Osteoblast (primary cell): ENCODE measurements at places on chromosomes 11 and 22.

- H3K4me1 ChIP-seq: peaks cover 20% of the 10 kb centered on the region
- H3K4me3 ChIP-seq: no peak overlapping the region
- no peak overlapping the region for H3K27ac ChIP-seq
- no peaks in the 10 kb centered on the region for H3K27me3 ChIP-seq
Observed at GRCh38 chr11:121244884-121245283, 47.7 kb upstream of the SC5D start.

- DNase-seq: no peak
- H3K27me3 ChIP-seq: no peaks in the 10 kb centered on the region
- no peak overlapping the region for H3K27ac ChIP-seq
- no peaks in the 10 kb centered on the region for H3K4me1 ChIP-seq
- no peaks in the 10 kb centered on the region for H3K36me3 ChIP-seq
- H3K4me3 ChIP-seq: no peak overlapping the region
Observed at GRCh38 chr22:47622541-47622940, 860.1 kb downstream of the TBC1D22A start.

- H3K27ac ChIP-seq: peak overlapping the region; percentile 61
- no peak overlapping the region for H3K4me3 ChIP-seq
- H3K36me3 ChIP-seq: no peaks in the 10 kb centered on the region
Observed at GRCh38 chr11:8826901-8827560, 84.0 kb upstream of the AKIP1 start.

DNA sequence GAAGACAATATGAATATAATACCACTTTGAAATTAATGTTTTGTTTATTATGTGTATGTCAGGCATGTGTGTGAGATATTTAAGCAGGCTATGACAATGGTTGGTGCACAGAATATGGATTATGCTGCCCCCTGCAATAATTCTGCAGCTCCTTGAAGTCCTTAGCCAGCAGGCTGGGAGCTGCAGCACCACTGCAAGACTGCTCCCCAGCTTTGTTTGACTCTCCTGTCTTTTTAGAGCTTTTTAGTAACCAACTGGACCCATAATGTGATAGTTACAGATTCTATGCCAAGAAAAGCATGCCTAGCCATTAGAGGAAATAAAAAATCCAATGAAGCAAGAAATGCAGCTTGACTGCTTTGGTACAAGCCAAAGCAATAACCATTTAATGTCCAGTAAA, 535.1 kb downstream of the TMEM135 start:
- no peak overlapping the region for H3K27ac ChIP-seq
- H3K36me3 ChIP-seq: no peaks in the 10 kb centered on the region
- no peak overlapping the region for H3K4me3 ChIP-seq
- H3K27me3 ChIP-seq: no peaks in the 10 kb centered on the region
- no peak for DNase-seq

- peak; percentile 83 for DNase-seq
- H3K27me3 ChIP-seq: peaks cover 40% of the 10 kb centered on the region
- H3K36me3 ChIP-seq: no peaks in the 10 kb centered on the region
- H3K4me3 ChIP-seq: no peak overlapping the region
Observed at GRCh38 chr11:2792381-2793250, 92.8 kb upstream of the KCNQ1OT1 start.

DNA sequence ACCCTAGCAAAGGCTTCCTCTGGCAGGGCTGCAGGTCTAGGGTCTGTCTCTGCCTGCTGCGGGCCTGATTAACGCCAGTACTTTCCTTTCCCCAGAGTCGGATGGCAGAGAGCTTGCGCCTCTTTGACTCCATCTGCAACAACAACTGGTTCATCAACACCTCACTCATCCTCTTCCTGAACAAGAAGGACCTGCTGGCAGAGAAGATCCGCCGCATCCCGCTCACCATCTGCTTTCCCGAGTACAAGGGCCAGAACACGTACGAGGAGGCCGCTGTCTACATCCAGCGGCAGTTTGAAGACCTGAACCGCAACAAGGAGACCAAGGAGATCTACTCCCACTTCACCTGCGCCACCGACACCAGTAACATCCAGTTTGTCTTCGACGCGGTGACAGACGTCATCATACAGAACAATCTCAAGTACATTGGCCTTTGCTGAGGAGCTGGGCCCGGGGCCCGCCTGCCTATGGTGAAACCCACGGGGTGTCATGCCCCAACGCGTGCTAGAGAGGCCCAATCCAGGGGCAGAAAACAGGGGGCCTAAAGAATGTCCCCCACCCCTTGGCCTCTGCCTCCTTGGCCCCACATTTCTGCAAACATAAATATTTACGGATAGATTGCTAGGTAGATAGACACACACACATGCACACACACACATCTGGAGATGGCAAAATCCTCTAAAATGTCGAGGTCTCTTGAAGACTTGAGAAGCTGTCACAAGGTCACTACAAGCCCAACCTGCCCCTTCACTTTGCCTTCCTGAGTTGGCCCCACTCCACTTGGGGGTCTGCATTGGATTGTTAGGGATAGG, 18.6 kb downstream of the RSPH14 start:
- no peaks in the 10 kb centered on the region for H3K4me1 ChIP-seq
- H3K4me3 ChIP-seq: no peak overlapping the region
- DNase-seq: no peak

DNA sequence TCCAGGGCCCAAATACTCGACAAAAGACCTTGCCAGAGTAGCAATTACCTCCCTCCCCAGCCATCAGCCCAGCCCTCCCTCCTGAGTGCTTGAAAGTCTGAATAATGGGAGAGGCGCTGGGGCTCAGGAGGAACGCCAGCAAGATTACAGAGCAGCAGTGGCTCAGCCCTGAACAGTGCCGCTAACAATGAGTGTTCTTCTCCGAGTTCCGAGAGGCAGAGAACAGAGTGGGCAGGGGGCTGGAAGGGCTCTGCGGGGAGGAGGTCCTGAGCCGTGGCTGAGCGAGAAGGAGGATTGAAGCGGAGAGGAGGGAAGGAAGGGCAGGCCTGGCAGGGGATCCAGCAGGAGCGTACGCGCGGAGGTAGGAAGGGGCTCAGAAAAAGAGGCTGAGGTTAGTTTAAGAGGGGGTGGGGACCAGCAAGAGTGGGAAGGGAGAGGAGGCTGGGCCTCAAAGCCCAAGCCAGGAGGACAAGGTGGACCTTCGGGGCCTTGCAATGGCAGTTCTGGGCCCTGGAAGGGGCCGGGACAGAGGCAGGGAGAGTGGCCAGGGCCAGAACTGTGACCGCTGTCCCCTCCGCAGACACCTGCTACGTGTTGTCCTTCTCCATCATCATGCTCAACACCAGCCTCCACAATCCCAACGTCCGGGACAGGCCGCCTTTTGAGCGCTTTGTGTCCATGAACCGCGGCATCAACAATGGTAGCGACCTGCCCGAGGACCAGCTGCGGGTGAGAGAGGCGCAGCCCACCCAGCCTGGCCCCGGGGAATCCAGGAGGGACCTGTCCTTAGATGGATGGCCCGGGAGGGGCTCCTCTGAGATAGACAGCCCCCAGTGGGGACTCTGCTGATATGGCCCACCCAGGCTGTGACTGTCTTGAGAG, 20.6 kb downstream of the CYTH4 start:
- DNase-seq: peak; percentile 48
- H3K4me3 ChIP-seq: no peak overlapping the region

DNA sequence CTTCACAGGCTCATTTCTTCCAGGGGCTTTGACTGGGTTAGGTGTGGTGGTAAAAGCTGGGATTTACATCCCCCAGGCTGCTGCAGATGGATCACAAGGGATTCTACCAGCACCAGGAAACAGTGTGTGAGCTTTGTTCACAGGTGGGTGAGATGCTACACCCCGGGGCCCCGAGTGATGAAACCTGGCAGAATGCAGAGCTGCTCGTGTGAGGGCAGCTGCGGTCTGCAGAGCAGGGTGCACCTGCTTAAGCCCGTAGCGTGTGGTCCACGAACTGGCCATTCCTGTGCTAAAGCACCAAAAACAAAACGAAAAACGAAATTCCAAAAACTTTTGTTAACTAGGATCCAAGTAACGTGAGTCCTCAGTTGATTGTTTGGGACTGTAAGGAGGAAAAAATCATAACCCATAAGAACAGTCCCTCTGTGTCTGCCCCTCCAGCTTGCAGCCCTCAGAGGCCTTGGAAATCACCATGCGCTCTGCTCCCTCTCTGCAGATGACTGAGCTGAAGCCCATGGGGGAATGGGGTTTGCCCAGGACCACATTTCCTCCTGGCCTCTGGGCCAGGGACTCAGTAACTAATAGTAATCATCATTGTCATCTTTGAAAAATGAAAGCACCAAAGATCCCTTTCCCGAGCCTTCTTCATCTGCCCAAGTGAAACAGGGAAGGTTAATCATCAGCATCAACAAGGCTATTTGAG, 24.6 kb downstream of the ELF5 start:
- peaks cover 8% of the 10 kb centered on the region for H3K27me3 ChIP-seq
- peaks cover 7% of the 10 kb centered on the region for H3K4me1 ChIP-seq

DNA sequence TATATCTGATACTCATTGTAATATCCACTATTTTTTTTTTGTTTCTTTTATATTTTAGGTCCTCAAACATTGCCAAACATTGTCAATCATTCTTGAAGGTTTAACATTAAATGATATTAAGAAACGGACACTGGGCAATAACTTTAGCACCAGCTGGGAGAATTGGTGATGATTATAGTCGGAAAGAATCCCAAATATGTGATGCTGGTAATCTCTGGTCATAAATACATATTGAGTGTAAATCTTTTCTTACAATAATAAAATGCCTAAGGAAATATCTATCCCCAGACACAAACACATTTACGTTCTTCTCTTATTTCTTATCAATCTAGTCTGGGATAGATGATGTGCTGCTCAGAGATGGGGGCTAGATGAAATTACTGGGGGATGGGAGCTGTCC, 25.2 kb downstream of the OR51E2 start:
- no peak overlapping the region for H3K4me3 ChIP-seq
- DNase-seq: no peak
- H3K4me1 ChIP-seq: no peaks in the 10 kb centered on the region

DNA sequence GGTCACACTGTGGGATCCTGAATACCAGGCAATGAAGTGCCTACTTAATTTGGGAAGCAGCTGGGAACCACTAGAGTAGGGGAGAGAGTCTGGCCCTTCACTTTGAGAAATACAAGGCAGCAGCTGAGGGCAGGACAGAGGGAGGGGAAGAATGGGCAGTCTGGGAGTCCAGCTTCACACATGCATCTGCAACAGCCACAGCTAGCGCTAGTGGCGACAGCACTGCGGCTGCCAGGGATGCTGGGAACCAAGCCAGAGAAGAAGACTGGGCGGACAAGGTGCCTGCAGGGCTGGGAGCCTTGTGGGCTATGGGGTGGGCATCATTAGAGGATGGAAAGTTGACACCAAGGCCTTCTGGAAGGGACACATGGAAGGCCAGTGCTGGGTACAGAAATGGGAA, 15.8 kb downstream of the SCUBE2 start:
- H3K4me3 ChIP-seq: no peak overlapping the region
- H3K36me3 ChIP-seq: no peaks in the 10 kb centered on the region
- no peak overlapping the region for H3K27ac ChIP-seq
- no peak for DNase-seq
- no peaks in the 10 kb centered on the region for H3K4me1 ChIP-seq

- no peak overlapping the region for H3K4me3 ChIP-seq
- H3K4me1 ChIP-seq: no peaks in the 10 kb centered on the region
- H3K36me3 ChIP-seq: no peaks in the 10 kb centered on the region
- no peak overlapping the region for H3K27ac ChIP-seq
- H3K27me3 ChIP-seq: peaks cover 69% of the 10 kb centered on the region
- DNase-seq: peak; percentile 59
Observed at GRCh38 chr11:17725174-17725573, 5.8 kb downstream of the MYOD1 start.

DNA sequence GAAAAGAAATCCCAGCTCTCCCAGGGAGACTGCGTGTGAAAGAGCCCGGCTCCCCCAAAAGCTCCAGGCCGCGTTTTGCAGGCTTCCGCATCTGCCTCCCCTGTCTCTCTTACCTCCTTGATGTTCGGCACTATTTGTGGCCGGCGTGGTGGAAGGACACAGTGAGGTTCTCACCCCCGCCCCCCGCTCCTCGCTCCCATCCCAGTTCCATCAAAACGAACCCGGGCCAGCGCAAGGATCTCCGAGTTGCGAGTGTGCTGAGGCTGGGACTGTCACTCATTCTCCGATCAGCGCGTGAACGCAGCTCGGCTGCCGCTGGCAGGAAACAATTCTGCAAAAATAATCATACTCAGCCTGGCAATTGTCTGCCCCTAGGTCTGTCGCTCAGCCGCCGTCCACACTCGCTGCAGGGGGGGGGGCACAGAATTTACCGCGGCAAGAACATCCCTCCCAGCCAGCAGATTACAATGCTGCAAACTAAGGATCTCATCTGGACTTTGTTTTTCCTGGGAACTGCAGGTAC, at the start of gene NCAM1:
NCAM1 (plus strand) TSS at position 275 of the 523 bp plus-strand sequence.
- peak; percentile 69 for DNase-seq
- no peaks in the 10 kb centered on the region for H3K36me3 ChIP-seq
- H3K4me3 ChIP-seq: peak within 1 kb of the TSS; percentile 59
- peaks cover 49% of the 10 kb centered on the region for H3K27me3 ChIP-seq

DNA sequence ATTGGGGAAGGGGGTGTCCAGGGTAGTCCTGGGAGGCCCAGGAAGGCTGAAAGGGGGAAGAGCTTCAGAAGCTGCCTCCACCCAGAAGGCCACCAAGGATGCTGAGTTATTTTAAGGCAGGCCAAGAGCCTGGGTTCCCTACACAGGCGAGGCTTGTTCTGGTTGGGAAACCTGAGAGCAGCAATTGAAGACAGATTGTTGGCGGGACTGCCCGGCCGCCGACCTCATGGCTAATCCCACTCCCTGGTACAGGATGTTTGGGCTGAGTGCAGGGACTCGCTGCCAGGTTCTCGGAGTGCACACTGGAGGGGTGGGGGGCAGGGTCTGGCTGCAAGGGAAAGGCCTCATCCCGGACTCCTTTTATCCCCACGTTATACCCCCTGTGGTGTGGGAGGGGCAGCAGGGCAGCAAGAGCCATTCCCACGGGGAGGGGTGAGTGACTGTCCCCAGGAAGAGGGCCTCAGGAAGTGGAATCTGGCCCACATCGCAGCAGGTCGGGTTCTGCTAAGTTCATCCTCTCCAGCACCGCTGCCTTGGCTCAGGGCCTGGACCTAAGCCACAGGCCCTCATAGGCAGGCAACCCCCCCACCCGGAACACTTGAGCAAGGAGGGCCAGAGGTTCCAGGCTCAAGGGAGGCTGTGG, 43.6 kb upstream of the PRR5 start:
- H3K4me3 ChIP-seq: no peak overlapping the region
- H3K27me3 ChIP-seq: peaks cover 22% of the 10 kb centered on the region
- peak; percentile 84 for DNase-seq
- peaks cover 7% of the 10 kb centered on the region for H3K4me1 ChIP-seq

GRCh38 chr11:10076458-10077141, 217.4 kb downstream of the SBF2 start:
- peak overlapping the region; percentile 74 for H3K27ac ChIP-seq
- no peaks in the 10 kb centered on the region for H3K27me3 ChIP-seq
- H3K36me3 ChIP-seq: no peaks in the 10 kb centered on the region
- DNase-seq: peak; percentile 71
- H3K4me3 ChIP-seq: no peak overlapping the region

GRCh38 chr11:11965192-11965591, 43.2 kb downstream of the DKK3 start:
- DNase-seq: no peak
- H3K4me1 ChIP-seq: no peaks in the 10 kb centered on the region
- no peak overlapping the region for H3K27ac ChIP-seq
- H3K27me3 ChIP-seq: no peaks in the 10 kb centered on the region
- H3K36me3 ChIP-seq: no peaks in the 10 kb centered on the region

- peak overlapping the region; percentile 71 for H3K27ac ChIP-seq
- H3K4me3 ChIP-seq: no peak overlapping the region
- H3K36me3 ChIP-seq: peaks cover 20% of the 10 kb centered on the region
- H3K4me1 ChIP-seq: peaks cover 33% of the 10 kb centered on the region
- no peak for DNase-seq
Observed at GRCh38 chr11:16759857-16760508, 21.5 kb downstream of the C11orf58 start.
